Glomerular endothelial cell (primary cell): ENCODE measurements at places on chromosomes 16 and 17. TPM values are rescaled to one million over a fixed set of nuclear protein-coding genes. Genes with fewer than 3 reads are reported as not detected.

DNA sequence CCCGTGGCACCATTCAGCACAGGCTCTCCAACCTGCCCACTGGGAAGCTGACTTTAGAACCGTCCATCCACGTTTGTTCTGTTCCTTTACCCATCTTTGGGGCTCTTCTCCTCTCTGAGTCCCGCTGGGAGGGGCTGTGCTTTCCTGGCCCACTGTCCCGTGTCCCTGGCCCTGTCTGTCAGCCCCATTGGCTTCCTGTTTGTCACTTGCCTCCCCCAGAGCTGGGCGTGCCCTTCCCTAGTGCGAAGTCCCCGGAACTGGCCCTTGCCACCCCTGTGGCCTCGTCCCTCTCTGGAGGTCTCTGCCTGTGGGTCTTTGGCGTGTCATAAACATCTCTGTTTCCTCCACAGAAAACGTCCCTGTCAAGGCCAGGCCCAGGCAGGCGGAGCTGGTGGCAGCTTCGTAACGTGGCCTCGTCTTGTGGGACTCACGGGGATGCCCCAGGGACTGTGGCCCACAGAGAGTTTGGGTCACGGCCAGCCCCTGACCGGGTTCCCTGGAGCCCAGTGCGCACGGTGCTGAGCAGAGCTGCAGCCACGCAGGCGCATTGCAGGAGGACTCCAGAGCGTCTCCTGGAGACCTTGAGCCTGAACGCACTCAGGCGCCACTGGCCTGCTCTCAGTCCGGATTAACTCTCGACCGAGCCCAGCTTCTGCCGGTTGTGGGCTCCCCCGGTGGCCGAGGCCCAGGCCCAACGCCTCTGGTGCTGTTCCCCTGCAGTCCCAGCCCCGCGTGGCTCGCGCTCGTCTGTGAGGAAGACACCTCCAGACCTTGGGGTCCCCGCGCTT lies 7.3 kb downstream of the CHMP6 start:
- no peak for DNase-seq

GRCh38 chr17:48056246-48056745 lies 8.1 kb downstream of the NFE2L1 start:
- DNase-seq = no peak

GRCh38 chr17:79047291-79047920 lies 23.4 kb downstream of the C1QTNF1 start:
- no peak for DNase-seq

DNA sequence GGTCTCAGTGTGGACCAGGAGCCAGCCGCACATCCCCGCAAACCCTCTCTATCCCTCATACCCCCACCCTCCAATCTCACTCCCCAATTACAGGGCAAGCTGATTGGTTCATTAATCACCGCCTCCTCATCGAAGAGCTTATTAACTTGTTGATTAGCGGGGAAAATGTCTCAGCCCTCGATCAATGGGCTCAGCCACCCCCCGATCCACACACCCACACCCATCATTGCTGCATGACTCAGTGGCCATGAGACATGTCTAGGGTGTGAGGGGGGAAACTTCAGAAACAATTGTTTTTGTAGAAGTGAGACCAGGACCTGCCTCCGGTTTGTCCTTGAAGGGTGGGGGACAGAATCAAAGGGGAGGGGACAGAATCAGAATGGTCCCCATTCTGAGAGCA lies 2.5 kb upstream of the PYY start:
- DNase-seq = no peak

GRCh38 chr16:4113358-4114256 lies 2.6 kb downstream of the ADCY9 start:
- DNase-seq = no peak

DNA sequence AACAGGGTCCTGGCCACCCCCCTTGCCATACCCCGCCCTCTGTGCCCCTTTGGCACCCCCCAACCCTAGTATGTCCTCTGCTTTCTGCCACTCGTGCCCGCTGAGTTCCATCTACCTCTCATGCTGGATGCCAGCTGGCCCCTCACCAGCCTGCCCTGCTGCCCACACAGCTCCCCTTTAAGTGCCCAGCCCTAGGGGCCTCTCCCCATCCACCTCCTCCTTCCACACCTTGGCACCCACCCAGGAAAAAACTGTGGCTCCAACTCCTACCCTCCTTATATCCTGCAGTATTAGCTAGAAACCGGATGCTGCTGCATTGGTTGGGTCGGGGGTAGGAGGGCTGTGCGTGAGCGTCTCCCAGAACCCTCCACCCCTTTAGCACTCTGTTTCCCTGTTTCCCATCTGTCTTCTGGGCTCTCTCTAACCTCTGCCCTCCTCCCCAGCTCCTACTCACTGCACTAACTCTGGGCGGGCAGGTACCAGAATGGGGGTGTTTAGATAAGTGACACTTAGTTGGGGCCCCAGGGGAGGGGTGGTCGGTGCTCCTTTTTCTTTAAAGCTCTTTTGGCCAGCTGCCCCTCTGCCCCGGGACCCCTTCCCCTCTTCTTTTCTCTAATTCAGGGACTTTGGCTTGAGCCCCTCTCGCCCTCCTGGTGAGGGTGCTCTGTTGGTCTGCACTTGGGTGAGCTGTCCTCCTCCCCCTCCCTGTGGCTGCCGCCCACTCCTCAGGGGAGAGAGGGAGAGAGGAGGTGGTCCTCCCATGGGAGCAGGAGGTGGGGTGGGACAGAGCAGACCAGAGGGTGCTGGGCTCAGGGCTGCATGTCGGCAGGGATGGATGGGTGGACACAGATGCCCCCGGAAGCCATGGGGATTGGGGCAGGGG lies 9.9 kb downstream of the NR1D1 start:
- no peak for DNase-seq

- DNase-seq = no peak
Observed at GRCh38 chr17:76946111-76946771, 78.0 kb downstream of the MGAT5B start.

C1QTNF8 gene
- not detected in 2 replicates for total RNA-seq

DNA sequence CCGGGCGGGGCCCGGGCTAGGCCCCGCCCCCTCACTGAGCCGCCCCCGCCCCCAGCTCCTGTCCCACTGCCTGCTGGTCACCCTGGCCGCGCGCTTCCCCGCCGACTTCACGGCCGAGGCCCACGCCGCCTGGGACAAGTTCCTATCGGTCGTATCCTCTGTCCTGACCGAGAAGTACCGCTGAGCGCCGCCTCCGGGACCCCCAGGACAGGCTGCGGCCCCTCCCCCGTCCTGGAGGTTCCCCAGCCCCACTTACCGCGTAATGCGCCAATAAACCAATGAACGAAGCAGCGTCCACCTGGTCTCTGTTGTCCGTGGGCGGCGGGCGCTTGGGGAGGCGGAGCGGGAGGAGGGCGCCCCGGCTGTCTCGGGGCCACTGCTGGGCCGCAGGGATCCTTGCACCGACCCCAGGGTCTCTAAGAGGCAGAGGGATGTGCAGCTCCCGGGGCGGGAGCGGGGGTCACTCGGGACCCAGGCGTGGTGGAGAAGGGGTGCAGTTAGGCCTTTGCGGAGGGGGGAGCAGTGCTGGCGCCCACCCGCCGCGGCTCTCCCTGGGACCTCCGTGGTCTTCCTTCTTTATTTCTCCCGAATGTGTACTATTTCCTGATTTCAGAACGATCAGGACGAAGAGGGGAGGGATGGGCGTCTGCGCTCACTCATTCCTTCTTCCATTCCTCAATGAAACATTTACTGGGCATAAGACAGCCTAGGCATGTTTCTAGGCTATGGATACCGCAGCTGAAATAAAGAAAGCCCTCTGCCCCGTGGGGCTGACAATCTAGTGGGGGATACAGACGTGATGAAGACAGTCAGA lies 2.0 kb downstream of the HBZ start:
- no peak for DNase-seq

DNA sequence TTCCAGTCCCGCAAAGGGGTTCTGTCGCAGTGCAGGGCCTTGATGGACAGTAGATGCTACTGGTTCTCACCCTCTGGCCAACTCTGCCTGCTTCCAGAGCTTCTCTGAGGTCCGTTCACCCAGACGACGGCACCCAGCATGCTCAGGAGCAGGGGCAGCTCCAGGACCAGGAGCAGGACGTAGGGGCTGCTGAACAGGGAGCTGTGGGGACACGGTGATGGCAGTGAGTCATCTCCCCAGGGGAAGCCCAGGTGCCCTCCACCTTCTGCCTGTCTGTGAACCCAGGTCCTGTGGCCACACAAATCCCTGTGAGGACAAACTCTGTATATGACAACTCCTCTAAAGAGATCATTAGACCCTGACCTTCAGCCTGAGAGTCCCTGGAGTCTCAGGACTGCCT lies 3.4 kb upstream of the CD300C start:
- DNase-seq = no peak

- no peak for DNase-seq
Observed at GRCh38 chr17:40230670-40231069, 11.6 kb downstream of the WIPF2 start.

TMEM132E gene
- total RNA-seq = not detected in 2 replicates

- DNase-seq = no peak
Observed at GRCh38 chr16:82855471-82855870, 228.7 kb downstream of the CDH13 start.

DNA sequence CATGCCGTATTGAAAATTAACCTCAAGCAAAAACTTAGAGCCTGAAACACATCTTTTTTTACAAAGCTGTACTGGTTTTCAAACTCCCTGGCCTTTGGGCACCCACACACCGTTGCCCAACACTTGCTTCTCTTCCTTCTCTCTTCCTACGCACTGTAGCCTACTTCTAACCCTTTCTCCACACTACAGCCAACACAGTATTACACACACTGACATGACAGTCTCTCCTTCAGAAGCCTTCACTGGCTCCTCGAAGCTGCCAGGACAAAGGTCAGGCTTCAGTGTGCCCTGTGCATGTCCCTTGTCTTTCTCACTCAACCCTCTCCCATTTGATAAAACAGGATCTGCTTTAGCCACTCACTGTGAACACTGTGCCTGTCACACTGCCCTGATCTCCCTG lies 8.0 kb downstream of the FANCA start:
- no peak for DNase-seq

EVI2A gene
- 0.53 and 1.2 TPM in 2 replicates for total RNA-seq

- no peak for DNase-seq
Observed at GRCh38 chr17:2947588-2947950, 115.8 kb downstream of the OR1D5 start.

- no peak for DNase-seq
Observed at GRCh38 chr17:55215711-55216110, 49.0 kb upstream of the HLF start.

DNA sequence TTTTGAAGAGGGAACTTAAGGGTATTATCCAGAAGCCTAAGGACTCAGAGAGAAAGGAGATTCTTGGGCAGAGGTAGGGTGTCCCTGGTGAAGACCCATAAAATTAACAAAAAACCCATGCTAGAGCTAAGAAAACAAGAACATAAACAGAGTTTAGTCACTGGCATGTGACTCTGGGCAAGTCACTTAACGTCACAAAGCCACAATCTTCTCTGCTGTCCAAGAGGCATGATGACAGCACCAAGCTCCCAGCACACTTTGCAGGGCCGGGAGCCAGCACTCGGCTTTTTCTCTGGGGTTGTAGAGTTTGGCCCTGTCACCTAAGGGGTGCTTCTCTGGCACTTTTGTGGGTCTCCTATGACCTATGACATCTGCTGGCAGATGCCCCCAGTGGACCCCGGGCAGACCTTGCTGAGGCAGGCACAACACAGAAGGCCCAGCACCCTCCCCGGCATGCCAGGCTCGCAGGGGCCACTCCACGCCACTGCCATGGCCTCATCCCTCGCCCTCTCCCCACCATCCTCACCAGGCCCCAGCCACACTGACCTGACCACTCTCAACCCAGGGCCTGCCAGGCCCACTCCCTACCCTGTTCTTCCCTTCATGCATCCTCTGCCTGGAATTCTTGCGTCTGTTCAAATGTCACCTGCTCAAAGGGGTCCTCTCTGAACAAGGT lies 69.8 kb downstream of the DYNLRB2 start:
- no peak for DNase-seq
